ENCODE measurements at places on chromosomes 13 and 19.

DNA sequence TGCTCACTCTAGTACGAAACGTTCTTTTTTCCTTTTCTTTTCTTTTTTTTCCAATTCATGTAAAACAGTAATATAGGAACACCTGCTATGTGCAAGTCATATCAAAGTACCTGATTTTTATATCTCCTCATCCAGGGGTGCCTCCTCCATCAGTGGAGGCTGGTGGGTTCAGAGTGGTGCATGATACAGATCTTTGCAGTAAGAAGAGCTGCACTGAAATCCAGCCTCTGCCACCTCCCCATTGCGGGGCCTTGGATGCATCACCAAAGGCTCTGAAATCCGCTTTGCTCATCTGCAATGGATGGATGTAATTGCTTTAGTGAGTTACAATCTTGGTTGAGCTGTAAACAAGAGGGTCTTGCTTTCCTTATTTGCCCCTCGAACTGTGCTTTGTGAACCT lies 38.3 kb downstream of the GPR12 start:
- no peak for DNase-seq

DNA sequence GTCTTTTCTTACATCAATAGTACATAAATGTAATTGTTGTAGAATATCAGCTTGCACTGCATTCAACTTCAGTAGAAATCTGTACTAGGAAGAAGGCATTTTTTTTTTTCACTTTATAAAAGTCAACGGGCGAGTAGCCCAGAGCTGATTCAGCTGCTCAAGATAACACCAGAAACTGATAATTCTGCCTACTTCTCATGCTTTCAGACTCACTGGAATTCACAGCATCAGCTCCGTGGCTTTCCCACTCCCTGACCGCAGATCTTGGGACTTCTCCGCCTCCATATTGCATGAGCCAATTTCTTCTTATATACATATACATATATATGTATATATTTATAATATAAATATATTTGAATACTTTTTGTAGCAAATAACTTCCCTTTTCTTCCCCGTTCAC lies 263.1 kb upstream of the RXFP2 start:
- no peak for DNase-seq

DNA sequence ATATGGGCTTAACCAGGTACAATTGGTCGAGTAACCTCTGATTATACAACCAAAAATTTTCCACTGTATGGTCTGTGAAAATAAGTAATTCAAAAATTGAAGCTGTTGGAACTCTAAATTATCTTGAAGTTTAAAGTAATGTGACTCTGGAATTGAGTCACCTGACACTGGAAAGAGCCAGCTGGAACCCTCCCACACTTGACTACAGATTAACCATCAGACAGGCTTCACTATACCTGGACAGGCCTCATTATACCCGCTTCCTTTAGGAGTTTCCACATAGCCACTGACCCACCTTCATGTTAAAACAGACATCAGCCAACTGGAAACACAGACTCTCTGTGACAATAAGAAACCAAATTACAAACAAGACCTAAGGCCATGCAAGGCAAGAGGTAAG lies 1.3 kb downstream of the ZNF433 start:
- no peak for DNase-seq

DNA sequence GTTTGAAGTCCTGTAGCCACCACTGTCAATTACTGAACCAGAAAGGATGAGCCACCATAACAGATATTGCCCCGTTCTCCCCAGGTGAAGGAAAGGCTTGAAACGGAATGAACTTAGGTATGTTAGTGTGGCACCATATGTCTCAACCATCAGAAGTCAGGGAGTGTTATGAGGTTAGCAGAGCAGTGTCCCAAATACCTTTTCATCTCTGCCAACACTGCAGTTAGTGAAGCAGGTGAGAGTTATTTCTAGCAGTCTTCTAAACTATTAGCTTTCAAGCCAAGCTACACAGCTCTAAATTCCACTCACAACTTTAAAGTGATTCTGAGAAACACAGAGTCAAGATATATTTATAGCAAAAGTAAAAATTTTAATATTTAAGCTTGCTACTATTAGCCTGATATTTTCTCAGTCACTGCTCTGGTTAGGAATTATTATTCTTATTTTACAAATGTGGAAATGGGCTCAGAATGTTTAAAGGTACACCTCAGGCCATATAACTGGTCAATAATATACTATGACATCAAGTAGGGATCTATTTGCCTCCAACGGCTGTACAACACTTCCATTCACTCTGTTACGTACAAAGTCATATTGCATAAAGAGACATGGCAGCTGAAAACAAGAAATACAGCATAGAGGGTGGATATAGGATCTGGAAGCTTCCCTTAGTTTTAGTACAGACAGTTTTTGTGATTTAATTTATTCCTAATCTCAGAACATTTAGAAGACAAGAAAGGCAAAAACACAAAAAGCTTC lies 1527.1 kb upstream of the PRR20A start:
- no peak for DNase-seq

DNA sequence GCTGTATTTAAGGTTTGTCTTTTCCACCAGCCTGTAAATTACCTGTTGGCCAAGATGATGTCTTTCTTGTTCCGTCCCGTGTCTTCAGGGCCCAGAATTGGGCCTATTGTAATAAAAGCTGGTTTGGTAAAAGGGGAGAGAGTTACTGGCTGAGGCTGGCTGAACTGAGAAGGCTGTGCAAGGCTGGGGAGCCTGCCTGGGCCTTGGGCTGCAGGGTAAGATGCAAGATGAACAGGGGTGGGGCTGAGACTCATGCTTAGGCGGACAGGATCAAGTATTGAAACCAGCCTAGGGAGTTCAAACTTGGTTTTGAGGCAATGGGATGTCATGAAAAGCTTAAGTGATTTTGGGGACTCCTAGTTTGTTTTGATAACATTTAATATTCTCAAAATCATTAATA lies 142.3 kb downstream of the PCCA start:
- DNase-seq = no peak

GRCh38 chr13:45863709-45864590 lies 12.4 kb upstream of the SIAH3 start:
- DNase-seq = no peak

- DNase-seq = no peak
Observed at GRCh38 chr13:111904166-111904565, 162.8 kb upstream of the SOX1 start.

DNA sequence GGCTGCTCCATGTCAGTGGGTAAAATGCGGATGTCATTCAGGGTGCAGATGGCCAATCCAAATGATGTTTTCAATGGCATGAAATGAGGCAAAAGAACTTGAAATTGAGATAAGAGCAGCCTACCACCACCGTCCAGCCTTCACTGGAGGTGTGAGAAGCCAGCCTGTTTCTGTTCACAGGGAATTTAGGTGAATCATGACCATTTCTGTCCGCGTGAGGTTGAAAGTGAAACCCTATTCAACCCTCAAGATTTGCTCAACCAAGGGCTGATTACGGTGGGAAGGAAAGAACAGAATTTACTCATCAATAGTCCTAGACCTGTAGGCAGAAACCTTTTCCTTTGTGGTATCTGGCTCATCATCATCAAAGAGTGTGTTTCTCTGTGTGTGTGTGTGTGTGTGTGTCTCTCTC lies 370.7 kb downstream of the COG6 start:
- DNase-seq = no peak

GRCh38 chr13:113500530-113501265 lies 10.2 kb upstream of the DCUN1D2 start:
- no peak for DNase-seq

DNA sequence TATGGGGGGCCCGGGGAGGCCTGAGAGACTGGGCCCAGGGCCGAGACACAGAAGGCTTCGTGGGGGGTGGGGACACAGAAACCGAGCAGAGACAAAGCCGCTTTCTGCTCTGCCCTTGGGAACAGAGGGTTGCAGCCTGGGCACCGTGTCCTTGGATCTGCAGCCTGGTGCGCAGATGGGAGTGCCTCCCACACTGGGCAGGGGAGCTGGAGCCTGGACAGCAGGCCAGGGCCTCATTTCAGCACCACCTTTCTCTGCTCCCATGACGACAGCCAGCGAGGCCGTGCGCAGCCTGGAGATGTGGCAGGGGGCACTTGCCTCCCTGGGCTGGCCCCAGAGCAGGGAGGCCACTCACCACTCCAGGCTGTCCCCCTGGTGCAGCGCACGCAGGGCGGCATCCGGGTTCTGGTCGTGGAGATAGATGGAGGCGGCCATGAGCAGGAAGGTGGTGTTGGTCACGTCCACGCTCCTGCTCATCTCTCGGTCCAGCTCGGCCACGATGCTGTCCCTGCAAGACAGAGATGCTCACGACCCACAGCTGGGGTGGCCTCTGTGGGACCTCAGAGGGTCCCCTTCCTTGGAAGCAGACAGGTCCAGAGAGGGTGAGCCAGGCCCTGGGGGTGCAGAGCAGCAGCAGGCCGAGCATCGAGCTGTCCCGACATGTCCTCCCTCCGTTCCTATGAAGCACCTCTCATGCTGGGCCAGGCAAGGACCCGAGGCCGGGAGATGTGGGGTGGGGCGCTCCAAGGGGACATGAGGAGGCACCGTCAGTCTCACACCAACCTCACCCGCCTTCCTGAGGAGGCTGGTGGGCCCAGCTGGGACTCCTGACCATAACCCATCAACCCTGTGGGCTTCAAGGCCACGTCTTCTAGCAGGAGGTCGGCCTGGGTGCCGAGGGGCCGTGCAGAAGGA lies 10.9 kb upstream of the CERS1 start:
- DNase-seq = no peak

DNA sequence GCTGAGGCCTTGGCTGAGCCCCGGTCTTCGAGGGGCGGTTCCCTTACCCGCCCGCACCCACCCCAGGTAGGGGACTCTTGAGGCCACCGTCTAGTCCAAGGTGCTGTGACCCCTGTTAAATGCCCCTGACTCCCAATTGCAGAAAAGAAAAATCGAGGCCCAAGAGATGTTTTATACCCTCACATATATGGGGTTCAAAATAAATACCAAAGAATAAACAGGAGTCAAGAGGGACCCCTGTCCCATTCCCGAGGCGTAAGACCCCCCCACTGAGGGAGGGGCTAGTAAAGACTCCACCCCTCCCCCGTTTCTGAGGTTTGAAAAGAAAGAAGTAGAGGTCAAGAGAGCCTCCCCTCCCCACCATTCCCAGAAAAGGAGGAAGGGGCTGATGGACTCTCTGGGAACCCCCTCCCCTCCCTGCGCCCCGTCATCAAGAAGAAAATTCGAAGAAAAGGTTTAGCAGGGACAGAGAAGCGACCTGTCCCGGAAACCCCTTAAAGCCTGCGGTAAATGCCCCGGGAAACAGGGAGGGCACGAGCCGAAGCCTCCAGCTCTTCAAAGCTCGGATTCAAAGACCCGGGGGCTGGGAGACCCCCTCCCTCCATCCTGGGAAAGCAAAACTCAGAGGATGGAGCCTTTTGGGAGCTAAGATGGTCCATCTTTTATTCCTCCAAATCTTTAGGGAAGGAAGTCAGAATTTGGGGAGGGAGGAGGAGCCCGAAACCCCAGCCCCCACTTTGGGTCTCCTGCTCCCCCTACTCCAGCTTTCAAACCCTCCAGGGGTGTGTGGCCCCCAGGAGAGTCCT lies 755 bp upstream of the RAB3A start:
- no peak for DNase-seq

GRCh38 chr13:36520111-36520510 lies 87.8 kb downstream of the CCNA1 start:
- no peak for DNase-seq

DNA sequence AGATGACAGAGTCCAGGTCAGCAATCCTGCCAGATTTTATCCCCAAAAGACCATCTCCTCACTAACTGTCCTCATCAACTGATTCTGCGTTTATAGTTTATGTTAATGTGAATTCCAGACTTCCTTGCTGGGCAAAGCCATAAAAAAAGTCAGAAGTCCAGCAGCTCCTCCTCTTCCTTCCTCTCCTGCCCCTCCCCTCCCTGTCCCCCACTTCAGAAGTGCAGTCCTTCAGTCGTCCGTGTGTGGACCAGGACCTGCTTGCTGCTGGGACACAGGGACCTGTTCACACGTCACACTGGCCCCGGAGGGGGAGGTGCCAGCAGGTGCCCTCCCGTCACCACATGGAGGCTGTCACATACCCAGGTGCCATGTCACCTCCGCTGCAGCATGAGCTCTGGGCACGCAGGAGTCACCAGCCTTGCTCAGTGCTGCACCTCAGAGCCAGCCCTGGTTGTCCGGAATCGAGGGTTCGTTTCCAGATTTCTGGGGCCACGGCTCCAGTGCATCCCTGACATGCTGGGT lies 4.0 kb upstream of the MCF2L start:
- DNase-seq = no peak

GRCh38 chr19:39110263-39110967 lies 15.2 kb upstream of the PAK4 start:
- peak; percentile 14 for DNase-seq

DNA sequence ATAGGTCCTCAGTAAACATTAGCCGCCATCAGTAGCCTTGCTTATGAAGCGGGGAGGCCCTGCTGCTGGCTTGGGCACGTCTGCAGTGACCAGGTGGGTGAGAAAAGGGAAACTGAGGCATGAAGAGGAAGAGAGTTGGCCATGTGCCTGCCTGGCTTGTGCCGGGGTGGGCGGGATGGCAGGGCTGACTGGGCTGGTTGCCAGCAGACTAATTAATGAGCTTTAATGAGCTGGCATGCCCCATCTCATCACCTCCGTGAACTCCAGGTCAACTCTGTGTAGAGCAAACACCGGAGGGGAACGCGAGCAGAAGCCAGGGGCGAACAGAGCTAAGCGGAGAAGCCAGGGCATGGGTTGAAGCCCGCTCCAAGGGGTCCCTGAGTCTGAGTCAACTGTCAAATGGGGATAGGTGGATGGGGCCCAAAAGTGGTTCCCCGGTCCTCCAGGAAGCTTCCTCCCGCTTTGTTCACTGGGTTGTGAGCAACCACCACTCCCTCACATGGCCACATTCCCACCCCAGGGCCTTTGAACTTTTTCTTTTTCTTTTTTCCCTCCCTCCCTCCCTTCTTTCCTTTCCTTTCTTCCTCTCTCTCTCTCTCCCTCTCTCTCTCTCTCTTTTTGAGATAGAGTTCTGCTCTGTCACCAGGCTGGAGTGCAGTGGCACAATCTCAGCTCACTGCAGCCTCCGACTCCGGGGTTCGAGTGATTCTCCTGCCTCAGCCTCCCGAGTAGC lies 8.7 kb downstream of the NR2F6 start:
- DNase-seq = no peak

- DNase-seq = no peak
Observed at GRCh38 chr13:49985129-49985528, 11.7 kb upstream of the TRIM13 start.

- DNase-seq = peak; percentile 25
Observed at GRCh38 chr19:48329167-48329891, 4.0 kb downstream of the EMP3 start.

GRCh38 chr19:10289167-10289835 lies 451 bp upstream of the ICAM5 start:
- DNase-seq = peak; percentile 35

DNA sequence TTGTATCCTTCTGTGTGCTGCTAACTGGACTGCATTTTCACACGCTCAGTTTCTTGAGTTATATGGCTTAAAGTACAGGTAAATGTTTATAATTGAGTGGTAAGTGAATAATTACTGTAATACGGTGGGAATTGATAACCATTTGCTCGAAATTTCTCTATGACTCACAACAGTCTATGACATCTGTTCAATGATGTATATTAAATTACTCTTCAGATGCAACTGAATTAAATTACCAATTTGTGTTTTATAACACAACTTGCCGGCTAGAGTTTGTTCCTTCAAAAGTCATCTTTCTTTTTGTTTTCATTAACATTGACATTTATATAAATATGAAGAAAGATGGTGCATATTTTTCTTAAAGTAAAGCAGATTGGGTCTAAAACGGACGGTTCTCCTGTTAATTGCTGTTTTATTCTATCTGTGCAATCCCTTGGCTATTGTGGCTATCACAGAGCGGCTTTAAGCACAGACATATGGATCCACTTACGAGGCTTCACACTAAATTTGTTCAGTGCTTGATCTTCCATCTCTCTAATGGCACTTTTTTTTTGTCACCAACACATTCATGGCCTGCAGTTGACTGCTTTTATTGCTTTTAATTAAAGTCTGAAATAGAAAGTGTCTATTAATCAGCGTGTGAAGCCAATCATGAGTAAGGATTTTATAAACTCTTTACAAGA lies 1291.6 kb upstream of the SLC10A2 start:
- DNase-seq = no peak
